ENCODE measurements at places on chromosomes 6 and 20.

- DNase-seq, result peak; percentile 73
Measured at GRCh38 chr6:135506270-135506997, 8.9 kb upstream of the AHI1 start.

GRCh38 chr6:157116426-157116825, 206.9 kb downstream of the TMEM242 start:
- no peak for DNase-seq

DNA sequence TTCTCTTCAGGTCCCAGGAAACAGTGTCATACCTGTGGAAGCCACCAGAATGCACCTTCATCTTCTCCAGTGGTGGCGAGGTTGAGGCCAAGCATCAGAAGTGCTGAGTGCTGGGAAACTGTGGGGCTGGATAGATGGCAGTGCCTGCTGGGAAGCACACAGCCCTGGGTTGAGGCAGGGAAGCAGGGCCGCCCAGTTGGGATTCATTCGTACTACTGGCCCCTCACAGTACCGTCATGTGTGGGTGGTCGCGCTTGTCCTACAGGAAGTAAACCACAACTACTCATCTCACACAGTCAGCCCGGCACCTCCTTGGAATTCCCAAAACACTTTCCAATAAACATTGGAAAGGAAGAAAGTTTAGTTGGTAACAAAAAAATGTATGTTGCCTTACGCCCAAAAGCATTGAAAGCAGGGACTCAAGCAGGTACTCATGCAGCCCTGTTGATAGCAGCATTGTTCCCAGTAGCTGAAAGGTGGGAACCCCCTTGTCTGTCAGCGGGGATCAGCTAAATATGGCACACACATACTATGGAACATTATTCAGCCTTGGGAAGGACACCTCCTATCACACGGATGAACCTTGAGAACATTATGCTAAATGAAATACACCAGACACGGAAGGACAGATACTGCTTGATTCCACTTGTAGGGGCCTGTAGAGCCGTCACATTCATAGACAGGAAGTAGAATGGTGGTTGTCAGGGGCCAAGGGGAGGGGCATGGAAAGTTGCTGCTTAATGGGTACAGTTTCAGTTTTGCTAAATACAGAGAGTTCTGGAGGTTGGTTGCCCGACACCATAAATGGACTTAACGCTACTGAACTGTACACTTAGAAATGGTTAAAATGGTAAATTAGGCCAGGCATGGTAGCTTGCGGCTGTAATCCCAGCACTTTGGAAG, 162.7 kb downstream of the MTHFD1L start:
- DNase-seq, result no peak

DNA sequence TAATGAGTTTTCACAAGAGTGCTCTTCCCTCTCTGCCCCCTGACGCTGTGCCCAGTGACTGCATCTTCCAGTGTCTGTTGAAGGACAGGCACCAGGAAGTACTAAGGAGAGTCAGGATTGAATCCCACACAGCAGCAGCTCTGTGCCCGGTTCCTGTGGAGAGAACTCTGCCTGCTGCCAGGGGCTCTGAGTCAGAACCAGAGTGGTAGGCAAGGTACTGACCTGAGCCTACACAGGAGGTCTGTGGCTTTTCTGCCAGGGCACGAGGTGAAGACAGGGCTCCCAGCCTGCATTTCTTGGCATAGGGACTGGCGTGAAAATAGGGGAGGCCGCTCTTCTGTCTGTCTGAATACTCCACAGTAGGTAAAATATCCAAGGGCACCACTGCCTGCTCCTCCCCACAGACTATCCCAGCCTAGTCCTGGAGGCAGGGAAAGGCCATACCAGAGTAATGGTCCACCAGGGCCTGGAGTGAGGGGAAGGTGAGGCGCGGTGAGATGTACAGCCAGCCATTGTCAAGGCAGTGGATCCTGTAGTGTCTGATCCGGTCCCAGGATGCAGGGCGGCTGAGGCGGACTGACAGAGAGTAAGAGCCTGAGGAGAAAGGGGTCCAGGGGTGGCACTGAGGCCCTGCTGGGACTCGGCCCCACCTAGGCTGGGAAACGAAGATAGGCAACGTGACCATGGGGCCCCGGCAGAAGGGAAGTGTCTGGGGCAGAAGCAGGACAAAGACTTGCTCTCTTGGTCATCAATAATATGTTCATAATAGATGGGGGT, 9.4 kb downstream of the RAB5IF start:
- peak; percentile 11 for DNase-seq

GRCh38 chr20:58342104-58342945, 32.8 kb downstream of the RAB22A start:
- DNase-seq, result peak; percentile 78

- DNase-seq, result no peak
Measured at GRCh38 chr6:139706912-139707311, 332.5 kb upstream of the CITED2 start.

DNA sequence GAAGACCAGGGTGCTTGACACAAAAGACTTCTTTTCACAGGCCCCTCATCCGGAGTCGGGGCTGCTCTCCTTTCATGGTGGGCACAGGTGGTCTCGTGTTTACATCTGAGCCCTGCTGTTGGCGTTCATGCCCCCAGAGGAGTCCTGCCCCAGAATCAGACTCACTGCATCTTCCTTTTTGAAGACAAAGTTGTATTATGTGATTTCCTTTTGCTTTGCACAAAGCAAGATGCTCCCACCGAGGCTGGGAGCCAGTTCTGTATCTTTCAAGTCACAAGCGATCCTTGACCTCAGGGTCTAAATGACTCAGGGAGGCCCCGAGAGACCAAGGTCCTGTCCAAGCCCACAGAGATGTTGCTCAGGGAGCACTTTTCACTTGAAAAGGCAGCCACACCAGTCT, 330.5 kb downstream of the THBS2 start:
- DNase-seq, result no peak

GRCh38 chr6:167996424-167997199, 859 bp upstream of the KIF25 start:
- no peak for DNase-seq

DNA sequence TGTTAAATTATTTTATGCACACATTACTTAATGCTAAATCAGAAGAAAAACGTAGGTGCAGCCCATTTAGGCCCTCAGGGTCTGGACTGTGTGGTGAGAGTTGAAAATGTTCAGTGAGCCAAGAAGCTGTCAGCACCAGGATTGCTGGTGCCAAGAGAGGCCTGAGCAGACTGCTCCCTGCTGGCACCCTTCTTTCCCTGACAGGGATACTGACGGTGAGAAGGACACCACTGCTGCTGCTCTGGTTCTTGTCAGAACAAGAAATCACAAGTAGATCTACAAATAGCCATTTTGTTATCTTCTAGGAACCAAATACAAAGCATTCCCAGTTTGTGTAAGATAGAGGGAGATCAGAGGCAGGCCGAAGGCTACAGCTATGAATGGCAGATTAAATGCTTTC, 48.7 kb upstream of the CRISP1 start:
- DNase-seq, result no peak

DNA sequence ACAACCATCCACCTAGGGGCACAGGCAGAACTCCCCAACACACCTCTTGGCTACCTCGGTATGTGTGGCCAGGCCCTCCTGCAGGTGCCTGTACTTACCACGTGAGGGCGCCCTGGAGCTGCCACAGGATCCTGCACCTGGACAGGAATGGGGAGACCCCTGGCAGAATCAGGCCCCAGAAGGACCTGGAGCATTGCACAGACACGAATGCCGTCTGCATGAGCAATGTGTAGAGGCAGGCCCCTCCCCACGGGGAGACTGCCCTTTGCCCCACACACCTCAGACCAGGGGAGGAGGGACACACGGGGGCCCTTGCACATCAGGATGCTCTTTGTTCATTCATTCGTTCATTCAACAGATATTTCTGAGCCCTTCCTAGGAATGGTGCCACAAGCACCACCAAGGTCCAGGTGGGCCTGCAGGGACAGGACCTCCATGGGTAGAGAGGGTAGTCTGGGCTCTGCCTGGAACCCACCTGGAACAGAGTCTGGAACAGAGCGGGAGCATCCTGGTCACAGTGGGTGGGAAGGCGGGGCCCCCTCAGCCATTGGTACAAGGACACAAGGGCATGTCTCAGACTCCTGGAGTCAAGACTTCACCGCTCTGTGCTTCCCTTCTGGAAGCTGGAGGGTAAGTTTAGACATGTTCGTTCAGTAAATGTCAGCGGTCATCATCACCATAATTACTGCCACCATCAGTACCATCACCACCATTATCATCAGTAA, 32.3 kb downstream of the YTHDF1 start:
- DNase-seq, result peak; percentile 53

- no peak for DNase-seq
Measured at GRCh38 chr20:32963176-32963575, 41.1 kb downstream of the SUN5 start.

DNA sequence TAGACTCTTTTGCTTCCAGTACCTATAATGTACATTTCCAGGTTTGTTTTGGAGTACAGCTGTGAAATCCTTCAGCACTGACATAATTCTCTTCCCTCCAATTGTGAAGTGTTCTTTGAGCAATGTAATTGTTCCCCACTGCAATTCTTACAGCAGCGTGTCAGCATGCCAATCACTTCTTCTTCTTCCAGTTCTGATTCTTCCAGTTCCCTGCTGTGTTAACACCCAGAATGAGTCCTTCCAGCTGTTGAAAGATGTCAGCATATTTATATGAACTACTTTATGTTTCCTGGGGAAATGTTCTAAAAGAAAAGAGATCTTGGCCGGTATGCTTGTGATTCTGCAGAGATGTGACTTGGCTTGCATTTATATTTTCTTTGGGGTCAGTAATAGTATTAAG, 213.9 kb downstream of the UNC5CL start:
- no peak for DNase-seq

DNA sequence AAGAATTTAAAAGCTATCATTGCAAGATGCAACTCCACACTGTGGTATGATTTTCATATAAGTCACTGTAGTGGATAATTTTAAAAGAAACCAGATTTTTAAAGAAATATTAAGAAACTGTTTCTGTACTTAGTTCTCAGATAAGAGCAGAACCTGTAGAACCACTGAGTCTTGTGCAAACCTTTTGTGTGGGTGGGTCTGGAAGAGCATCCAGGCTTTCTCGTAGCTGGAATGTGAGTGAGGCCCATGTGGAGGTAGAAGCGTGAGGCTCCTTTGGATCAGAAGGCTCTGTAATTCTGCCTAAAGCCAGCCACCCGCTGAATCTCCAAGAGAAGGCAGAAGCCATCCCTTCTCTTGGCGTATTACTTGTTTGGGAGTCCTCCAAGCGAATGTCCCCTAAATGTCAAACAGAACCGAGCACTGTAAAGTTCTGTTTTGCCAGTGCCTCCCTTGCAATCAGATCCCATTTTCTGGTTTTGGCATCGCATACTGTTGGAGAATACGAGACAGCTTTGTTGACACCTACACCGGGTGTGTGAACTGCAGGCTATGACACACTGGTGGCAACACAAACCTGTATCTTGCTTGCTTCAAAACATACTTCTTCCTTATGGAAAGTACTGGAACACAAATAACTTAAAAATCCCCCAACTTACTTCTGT, 188.7 kb downstream of the FOXC1 start:
- peak; percentile 10 for DNase-seq

GRCh38 chr20:62370807-62371587, 3.9 kb upstream of the LAMA5 start:
- DNase-seq, result no peak

DNA sequence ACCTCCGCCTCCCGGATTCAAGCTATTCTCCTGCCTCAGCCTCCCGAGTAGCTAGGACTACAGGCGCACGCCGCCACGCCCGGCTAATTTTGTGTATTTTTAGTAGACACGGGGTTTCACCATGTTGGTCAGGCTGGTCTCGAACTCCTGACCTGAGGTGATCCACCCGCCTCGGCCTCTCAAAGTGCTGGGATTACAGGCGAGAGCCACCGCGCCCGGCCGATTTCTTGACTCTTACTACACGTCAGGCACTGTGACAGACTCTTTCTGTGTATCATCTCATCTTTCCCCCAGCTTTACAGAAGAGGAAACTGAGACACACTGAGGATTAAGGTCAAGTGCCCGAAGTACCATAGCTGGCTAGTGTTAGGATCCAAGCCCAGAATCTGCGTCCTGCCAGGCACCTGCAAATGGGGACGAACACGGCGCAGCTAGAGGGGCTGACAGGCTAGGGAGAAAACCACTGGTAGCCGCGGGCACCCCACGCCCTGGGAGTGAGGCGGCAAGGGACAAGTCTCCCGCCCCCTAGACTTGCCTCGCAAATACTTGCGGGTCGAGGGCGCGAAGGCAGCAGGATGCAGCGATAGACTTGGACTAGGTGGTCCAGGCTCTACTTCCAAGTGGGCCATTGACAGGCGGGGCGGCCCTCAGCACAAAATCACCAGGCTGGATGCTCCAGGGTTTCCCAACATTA, 1.1 kb upstream of the TAF8 start:
- DNase-seq, result no peak

DNA sequence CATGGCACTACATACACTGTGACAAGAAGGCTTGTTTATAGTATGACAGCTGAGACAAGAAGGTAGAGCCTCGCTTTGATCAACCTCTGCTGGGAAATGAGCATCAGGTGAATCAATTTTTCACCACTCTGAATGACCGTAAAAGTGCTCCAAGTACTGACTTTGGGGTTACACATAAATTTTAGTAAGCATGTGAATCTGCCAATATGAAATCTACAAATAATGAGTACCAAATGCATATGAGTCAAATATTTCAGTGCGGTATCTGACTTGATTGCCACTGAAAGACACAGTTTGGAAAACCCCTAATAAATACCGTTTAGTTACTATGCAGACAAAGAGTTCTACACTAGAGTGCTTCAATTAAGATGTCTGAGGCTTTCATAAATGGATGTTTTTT, 77.8 kb downstream of the ATG5 start:
- DNase-seq, result no peak

DNA sequence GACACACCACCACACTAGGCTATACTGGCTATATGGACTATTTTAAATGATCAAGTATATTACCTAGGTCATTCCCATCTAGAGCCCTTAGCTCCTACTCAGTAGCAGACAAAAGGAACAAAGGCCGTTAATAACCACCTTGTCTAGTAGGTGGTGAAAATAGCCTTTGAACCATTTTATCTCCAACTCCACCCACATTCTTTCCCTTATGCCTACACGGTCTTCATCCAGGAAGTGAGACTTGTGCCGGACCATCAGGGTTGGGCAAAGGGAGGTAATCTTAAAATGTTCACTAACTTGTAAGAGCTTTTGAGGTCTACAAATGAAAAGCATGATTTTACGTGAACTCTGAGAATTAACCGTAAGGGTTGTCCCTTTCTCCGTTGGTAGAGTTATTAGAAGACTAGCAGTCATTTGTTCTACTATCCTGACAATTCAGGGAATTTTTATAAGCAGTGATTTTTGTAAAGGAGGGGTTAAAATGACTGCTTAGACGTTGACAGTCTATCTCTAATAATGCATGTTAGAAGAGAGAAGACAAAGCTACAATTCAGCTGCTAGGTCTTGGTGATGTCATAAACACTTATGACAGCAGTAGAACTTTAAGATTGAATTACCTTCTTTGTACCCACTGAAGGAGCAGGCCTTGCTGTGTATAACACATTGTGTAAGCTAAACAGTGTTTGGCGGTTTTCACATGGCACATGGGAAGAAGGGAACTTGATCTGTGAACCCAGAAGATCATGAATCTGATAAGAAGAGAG, 371.8 kb upstream of the JAG1 start:
- DNase-seq, result no peak
